ENCODE measurements at places on chromosomes 16 and 17.

GRCh38 chr17:17180741-17181525 is 25.2 kb downstream of the PLD6 start:
- peak; percentile 31 for DNase-seq

DNA sequence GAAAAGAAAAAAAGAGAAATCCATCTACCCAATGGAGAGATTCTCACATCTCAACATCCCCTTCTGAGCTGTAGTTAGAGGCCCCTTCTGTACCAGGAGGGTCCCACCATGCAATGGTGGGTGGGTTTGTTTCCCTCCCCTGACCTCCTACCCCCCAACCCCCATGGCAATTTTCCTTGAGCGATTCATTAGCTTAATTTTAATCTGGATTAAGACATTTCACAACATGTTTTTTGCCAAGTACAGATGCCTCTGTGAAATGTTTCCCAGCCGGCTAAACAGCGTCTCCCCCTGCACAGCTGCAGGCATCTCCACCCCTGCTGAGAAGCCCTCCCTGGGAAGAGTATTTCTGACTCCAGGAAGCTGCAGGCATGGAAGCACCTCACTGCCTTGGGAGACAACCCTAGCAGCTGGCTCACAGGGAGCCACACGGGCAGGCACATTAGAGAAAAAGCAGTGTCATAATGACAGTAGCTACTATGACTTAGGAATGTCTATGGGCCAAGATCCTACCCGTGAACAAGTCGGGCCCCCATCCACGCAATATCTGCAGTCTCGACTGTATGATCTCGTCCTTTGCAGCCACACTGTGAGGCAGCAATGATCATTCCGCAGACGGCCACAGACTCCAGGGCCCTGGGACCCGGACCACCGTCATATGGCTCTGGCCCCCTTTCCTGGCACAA is 117.3 kb downstream of the ADCY9 start:
- no peak for DNase-seq

GRCh38 chr16:83253521-83253920 is 554.3 kb upstream of the HSBP1 start:
- no peak for DNase-seq

GRCh38 chr17:27762527-27763305 is 37.6 kb downstream of the NOS2 start:
- no peak for DNase-seq

GRCh38 chr17:71335212-71335611 is 785.6 kb upstream of the SOX9 start:
- no peak for DNase-seq

DNA sequence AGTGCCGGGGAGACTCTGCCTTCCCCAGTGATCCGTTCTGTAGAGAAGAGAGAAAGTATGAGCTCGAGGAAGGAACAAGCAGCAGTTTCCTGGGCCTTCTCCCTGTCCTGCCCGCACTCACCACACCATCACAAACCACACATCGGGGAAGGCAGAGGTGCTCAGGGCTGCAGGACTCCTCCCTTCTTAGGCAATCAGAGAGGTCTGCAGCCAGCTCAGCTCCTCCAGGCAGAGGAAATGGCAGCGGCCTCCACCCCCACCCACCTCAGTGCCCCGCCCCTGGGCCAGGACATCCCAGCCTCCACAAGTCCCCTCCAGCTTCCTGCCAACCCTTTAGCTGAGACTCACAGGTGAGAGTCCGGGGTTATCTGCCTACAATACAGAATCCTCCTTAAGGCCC is 2.0 kb downstream of the ZNF319 start:
- no peak for DNase-seq

- no peak for DNase-seq
Measured at GRCh38 chr17:58755269-58755576, 431 bp upstream of the PPM1E start.

- no peak for DNase-seq
Measured at GRCh38 chr17:59791603-59792457, 84.4 kb downstream of the VMP1 start.

- no peak for DNase-seq
Measured at GRCh38 chr16:14015033-14015432, 56.1 kb upstream of the MRTFB start.

- DNase-seq, result no peak
Measured at GRCh38 chr17:13070732-13071131, 52.9 kb upstream of the ELAC2 start.

DNA sequence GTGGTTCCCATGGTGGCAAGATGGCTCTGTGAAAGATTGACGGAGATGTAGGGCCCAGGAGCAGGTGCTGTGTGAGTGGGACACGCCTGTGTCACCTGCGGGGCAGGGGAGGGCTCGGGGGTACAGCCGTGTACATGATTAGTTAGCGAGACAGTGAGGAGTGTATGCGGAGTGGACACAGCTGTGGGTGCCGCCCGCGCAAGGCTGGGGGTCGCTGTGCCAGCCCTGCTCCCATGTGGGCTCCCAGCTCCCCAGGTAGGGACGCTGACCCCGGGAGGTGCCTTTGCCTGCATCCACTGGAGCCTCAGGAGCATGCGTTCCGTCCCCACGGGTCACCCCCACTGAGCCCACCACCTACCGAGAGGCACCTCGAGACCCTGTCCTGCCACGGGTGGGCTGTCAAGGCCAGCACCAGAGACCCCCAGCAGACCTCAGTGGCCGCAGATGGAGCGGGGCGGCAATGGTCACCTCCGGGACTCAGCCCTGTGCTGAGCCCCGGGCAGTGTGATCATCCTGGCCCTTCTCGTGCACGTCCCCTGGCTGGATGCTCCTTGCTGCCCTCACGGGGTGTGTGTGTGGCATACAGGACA is 7.4 kb downstream of the CAPN15 start:
- no peak for DNase-seq

DNA sequence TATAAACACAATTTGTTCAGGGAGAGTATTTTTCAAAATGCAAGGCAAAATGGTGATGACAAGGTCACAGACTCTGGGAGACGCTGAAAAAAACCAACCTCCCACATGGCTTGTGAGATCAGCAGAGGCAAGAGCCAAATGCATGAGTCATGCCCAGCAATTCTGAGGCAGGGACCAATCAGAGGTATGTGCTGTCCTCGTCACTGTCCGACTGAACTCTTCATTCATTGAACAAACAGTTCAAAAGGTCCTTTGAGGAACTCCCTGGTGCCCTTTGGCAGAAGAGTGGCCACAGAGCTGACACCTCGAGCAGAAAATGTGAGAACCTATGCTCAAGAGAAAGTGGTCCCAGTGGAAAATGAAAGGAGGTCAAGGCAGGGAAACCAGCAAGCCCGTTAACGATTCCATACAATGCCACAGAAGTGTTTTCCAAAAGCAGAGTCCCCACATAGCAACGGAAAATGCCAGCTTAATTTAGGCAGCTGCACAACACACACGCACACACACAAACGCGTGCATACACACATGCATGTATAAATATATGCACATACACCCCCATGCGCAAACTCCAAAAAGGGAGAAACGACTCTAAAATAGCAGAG is 50.9 kb downstream of the CDH11 start:
- DNase-seq, result no peak

- DNase-seq, result no peak
Measured at GRCh38 chr17:74369221-74369620, 1.9 kb downstream of the GPR142 start.

GRCh38 chr17:45789874-45790273 is 5.8 kb downstream of the CRHR1 start:
- no peak for DNase-seq

GRCh38 chr16:50945171-50945570 is 203.3 kb downstream of the CYLD start:
- no peak for DNase-seq

GRCh38 chr16:54253118-54253517 is 33.5 kb downstream of the IRX3 start:
- no peak for DNase-seq

- DNase-seq, result no peak
Measured at GRCh38 chr17:7502987-7503386, 18.8 kb downstream of the POLR2A start.

DNA sequence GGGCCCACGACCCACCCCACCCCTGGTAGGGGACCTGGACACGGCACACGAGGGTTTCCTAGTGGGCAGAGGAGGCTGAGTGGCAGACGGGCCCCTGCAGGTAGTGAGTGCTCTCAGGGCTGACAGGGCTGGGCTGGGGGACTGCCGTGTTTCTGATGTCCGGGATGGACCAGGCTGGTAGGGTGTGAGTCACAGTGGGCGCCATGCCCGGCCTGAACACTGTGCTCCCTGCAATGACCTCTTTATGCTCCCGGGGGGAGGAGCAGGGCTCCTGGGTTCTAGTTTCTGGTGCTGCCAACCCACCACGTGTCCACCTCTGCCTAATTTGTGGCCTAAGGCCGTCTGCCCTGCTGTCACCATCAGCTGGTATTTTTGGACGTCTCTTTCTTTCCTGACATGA is 26.3 kb downstream of the ARHGAP23 start:
- DNase-seq, result peak; percentile 36

- DNase-seq, result no peak
Measured at GRCh38 chr16:769184-769784, 8.8 kb downstream of the MSLN start.

- peak; percentile 12 for DNase-seq
Measured at GRCh38 chr17:30278032-30278431, 13.7 kb downstream of the BLMH start.

GRCh38 chr17:56919717-56920116 is 5.9 kb upstream of the TRIM25 start:
- DNase-seq, result no peak

- DNase-seq, result no peak
Measured at GRCh38 chr16:14415291-14415690, 214.8 kb downstream of the PARN start.

- DNase-seq, result no peak
Measured at GRCh38 chr16:53511084-53511402, 8.0 kb upstream of the AKTIP start.

GRCh38 chr17:81681672-81682071 is 1.9 kb downstream of the ARL16 start:
- DNase-seq, result peak; percentile 5

All from DMS79 treated with DMSO at 0.1 percent for 48 hours (cell line).